ENCODE measurements at places on chromosomes 5 and 9.

DNA sequence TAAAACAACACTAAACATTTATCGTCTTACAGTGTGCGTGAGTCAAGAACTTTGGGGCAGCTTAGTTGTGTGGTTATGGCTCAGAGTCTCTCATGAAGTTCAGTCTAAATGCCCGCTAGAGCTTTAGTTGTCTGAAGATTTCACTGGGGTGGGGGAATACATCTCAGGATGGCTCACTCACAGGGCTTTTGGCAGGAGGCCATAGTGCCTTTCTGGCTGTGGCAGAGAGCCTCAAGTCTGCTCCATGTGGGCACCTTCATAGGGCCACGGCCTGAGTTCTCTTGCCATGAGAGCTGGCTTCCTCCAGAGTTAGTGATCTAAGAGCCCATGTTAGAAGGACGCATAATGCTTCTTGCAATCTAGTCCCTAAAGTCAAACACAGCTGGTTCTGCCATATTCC, 258.8 kb upstream of the NUDT12 start:
- no peak for DNase-seq

- no peak for DNase-seq
These were observed 25.9 kb upstream of the ZFAND5 start for GRCh38 chr9:72390907-72391306.

GRCh38 chr5:89204756-89205155, 321.8 kb upstream of the MEF2C start:
- no peak for DNase-seq

GRCh38 chr5:36237751-36238150, 4.0 kb downstream of the NADK2 start:
- no peak for DNase-seq

- no peak for DNase-seq
These were observed 752.4 kb upstream of the COX7C start for GRCh38 chr5:85865296-85865695.

DNA sequence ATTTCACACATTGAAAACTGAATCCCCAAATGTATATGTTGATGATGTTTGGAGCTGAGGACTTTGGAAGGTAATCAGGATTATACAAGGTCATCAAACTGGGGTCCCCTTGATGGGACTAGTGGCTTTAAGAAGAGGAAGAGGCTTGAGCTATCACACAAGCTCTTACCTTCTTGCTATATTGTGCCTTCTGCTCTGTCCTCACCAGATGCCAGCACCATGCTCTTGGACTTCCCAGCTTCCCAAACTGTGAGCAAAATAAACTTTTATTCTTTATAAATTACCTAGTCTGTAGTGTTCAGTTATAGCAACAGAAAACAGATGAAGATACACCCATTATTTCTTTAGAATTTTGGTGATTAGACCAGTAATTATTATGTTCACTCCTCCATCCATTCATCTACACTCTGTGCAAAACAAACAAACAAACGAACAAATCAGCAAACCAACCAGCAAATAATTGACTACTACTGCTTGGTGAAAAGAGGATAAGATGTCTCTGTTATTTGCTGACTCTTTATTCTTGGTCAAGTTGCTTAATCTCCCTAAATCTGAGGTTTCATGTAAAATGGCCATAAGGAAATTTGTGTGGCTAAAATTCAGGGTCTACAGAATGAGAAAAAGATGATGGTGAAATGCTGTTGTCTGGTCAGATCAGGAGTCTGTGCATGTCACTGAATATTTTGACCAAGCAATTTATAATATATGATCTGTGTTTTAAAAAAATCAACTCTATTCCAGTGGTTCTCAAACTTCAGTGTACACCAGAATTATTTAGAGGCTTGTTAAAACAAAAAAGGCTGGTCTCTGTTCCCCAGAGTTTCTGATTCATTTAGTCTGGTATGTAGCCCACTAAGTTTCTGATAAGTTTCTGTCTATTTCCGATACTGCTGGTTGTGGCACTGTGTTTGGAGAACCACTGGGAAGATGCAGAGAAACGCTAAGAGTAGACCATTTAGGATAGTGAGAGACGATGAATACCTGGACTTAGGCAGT, 854.1 kb downstream of the MAT2B start:
- DNase-seq: no peak

- DNase-seq: no peak
These were observed 357.4 kb downstream of the PSAT1 start for GRCh38 chr9:78654324-78654723.

DNA sequence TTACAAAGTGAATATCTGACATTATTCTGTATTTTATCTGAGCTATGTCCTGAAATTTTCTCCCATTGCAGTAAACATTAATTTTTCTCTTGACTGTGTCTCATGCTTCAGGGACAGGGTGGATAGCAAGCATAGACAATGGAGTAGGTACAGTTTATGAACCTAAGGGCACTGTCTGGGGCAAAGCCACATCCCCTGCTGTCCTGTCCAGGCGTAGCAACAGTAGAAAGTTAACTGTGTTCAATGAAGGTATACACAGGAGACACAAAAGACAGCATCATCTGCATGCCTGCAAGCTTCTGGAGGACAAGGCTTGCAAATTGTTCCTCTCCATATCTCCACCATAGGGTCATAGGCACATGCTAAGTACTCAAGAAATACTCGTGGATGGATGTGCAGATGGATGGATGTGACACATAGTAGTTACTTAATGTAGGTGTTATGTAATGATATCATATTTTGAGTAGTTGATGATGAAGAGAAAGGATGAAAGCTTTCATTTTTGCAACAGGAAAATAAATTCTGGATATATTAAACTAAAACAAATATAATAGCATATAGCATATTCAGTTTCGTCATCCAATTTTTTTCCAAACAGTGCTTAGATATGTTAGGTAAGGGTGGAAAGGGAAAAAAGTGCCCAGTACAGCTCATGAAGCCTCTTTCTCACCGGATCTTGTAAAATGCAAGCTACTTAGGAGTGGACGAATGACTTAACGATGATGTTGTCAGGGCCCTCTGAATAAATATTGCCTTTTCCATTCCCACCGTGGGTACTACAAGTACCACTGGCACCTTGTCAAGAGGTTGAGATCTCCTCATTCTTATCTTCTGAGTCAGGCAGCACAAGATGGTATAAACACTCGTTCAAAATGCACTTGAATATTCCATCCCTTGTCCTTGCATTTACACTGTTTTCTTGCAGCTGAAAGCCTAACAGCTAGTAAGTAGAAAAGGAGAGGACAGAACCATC, 19.9 kb upstream of the ZSWIM6 start:
- no peak for DNase-seq

DNA sequence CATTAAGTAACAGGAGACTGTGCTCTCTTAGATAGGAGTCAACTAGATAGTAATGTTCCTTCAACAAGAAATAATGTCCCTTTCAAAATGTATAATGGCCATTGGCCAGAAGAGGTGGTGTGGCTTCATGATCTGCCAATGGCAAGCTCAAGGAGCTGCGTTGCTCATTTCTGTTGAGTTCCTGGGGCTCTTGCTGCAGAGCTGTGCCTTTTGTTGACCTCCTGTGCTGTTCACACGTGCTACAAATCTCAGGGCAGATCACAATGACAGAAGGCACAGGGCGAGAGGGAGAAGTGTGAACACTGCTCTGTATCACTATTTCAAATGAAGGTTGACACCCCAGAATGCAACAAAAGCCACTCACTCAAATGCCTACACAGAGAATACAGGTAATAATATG, 16.0 kb upstream of the TBC1D2 start:
- no peak for DNase-seq

GRCh38 chr5:8700222-8700621, 831.3 kb downstream of the MTRR start:
- DNase-seq: no peak

DNA sequence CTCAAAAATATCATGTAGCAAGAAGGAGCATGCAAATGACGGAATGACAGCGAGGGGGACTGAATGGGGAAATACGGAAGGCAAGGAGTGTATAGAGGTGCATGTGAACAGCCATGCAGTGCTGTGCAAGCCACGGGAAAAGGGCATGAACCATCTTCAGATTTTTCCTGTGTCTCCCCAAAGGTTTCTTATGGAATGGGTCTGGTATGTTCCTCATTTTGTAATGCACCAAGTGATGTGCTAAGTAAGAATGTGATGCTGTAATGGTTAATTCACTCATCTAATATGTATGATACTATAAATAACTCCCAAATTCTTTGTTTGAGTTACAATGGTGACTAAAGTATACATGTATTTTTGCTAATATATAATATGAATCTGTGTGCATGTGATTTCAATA, 99.0 kb upstream of the DAB2 start:
- DNase-seq: no peak

DNA sequence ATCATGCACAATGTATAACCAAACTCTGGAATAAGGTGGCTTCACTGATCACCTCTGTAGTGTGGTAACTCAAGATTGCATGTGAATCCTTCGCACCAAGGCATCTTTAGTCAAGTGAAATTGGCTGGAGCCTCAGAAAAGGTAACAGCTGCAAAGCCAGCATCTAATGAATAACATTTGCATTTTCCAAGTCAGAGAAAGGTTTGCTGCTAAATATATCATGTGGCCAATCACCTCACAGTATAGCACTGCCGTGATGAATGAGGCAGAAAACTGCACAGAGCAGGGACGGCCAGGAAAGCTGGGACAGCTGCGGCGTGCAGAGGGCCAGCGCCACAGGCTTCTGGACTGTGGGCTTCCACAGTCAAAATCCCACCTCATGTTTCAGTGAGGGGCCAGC, 18.5 kb downstream of the MRPS27 start:
- DNase-seq: peak; percentile 32

GRCh38 chr5:126897851-126898630, 121.1 kb downstream of the LMNB1 start:
- no peak for DNase-seq

DNA sequence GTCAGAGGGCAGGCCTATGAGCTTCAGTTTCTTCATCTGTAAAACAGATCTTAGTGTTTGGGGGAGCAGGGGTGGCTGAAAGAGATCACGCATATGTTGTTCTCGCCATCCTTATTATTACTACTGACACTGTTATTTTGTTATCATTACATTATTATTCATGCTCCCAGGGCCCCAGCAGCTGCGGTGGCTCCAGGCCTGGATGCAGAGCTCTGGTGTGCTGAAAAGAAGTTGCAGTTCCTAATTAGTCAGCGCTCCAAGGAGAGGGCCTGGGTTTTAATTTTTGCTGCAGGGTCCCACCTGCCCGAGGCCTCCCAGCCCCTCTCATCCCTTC, 19.5 kb downstream of the CXXC5 start:
- DNase-seq: no peak

GRCh38 chr5:124126504-124127217, 614.7 kb downstream of the CSNK1G3 start:
- DNase-seq: no peak

- DNase-seq: no peak
These were observed 205.0 kb downstream of the SLIT3 start for GRCh38 chr5:169095976-169096375.

DNA sequence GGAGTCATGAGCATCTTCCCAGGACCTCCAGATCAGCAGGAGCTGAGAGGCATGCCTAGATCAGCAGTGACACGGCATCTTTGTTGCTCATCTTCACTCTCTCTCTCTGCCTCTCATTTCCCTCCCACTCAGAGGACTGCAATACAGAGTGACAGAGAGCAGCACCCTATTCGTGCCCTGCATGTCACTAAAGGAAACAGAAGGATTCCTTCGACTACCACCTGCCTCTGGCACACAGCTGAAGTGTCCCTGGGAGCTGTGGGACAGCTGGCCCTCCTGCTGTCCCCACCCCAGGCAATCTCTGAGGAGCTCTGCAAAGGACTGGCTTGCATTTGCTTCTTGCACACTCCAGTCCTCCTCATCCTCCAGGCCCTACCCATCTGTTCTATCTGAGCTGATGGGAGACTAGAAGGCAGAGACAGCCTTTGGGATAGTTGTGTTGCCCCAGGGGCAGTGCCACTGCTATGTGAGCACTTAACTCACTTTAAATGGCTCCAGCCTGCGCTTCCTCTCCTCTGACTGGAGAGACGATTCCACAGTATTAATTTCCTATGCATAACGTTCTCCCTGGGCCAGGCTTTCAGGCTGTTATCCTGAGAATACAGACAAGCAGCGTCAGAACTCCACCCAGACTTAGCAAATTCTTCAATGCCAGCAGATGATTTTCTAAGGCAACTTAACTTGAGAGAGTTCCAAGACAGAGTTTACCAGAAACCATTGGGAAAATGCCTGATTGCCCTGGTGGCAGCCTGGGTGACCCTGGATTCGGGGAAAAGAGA, 167.6 kb upstream of the MAP1B start:
- no peak for DNase-seq

DNA sequence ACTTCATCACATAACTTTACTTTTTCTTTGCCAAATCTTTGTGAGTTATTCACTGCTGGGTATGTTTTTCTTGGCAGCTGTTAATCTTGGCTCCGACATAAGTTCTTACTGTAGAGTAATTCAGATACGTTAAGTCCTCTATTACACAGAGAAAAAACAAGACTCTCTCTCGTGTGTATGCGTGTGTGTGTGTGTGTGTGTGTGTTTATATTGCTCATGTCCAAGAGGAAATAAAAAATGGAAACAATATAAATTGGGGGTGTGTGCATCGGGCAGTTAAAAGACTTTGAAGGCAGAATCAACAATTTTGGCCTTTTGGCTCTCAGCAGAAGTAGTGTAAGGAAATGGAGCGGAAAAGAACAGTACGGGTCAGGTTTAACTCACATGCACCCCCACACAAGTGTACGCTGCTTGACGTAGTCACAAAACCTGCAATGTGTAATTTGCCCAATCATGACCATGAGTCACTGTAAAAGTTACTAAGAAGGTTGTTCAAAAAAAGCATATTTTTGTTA, 67.2 kb upstream of the IFNE start:
- no peak for DNase-seq

- no peak for DNase-seq
These were observed 46.5 kb downstream of the GOLM1 start for GRCh38 chr9:86052556-86053468.

- DNase-seq: no peak
These were observed 6.9 kb downstream of the IL17B start for GRCh38 chr5:149372076-149372795.

DNA sequence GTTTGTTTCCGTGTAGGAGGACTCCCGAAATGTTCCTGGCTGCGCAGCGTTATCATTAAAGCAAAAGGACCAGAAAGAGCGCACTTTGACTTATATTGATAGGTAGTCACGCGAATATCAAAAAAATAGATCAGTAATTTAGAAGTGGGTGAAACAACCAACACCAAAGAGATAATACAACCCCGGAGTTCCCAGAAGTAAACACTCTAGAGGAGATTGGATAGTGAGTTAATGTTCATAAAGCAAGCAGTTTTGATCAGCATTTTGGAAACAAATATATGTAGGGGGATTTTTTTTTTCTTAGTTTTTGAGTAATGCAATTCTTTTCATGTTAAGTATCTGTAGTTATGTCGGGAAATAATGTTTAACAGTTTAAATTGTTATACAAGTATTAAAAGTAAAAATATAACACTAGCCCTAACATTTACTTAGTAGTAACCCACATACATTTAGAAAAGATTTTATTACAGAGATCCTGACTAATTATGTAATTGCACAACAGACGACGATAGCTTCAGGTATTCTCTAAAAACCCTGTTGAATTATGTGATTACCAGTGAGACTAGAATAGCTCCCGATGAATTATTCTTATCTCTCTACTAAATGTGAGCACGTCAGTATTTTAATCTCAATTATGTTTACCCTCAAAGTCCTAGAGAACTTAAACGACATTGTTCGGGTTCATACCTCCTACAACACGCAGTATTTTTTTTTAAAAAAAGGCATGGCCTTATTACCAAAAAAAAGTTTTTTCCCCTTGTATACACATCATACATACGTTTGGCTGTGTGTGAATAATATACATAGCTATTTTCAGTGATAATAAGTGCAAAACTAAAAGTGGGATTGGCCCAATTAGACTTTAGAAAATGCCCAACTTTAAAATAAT, 9.4 kb upstream of the NFIB start:
- no peak for DNase-seq
